Astrocyte (in vitro differentiated cells and primary cell): ENCODE measurements at places on chromosomes 12 and 14. TPM values are rescaled to one million over a fixed set of nuclear protein-coding genes. Genes with fewer than 3 reads are reported as not detected.

- no peaks in the 10 kb centered on the region for H3K36me3 ChIP-seq
- H3K27me3 ChIP-seq = no peaks in the 10 kb centered on the region
- DNase-seq = no peak
- no peak overlapping the region for H3K4me3 ChIP-seq
- no peak overlapping the region for H3K27ac ChIP-seq
Observed at GRCh38 chr14:89382487-89382886, 34.5 kb downstream of the FOXN3 start.

GRCh38 chr12:76921100-76921471, 42.3 kb upstream of the CSRP2 start:
- DNase-seq = no peak
- H3K4me3 ChIP-seq = no peak overlapping the region
- H3K27ac ChIP-seq = no peak overlapping the region
- H3K27me3 ChIP-seq = no peaks in the 10 kb centered on the region

DNA sequence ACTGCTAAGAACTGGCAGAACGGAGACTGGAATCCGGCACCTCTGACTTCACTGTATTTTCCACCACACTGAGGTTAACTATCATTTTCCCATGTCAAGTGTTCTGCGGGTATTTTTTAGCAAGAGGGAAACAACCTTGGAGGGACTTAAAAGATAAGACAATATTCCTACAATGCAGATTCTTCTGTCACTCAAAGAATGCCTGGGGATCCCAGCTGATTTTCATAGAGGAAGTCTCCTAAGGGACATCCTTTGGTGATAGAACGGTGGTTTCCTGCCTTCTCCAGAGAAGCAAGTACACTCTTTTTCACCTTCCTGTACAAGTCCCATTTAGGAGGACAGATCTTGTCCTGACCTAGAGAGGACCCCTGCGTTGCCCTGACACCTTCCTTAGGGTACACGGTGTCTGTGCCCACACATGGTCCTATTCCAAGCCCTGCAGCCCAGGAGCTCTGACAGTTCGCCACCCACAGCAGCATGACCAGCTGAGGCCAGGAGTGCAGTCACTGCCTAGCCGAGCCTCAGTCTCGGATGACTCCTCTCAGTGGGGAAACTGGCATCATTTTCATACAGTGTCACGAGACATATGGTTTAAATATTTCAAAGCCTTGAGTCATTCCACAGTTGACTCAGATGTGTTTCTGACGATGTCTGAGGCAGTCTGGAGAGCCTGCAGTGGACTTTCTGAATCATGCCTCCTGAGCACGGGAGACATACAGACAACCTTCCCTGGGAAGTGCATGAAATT, 181.3 kb upstream of the FKBP4 start:
- DNase-seq = peak; percentile 97
- H3K36me3 ChIP-seq = no peaks in the 10 kb centered on the region
- peak overlapping the region; percentile 77 for H3K27ac ChIP-seq
- no peak overlapping the region for H3K4me3 ChIP-seq
- H3K4me1 ChIP-seq = peaks cover 33% of the 10 kb centered on the region

SPPL3 gene
- total RNA-seq = 42.5 and 48.3 TPM in 2 replicates

TCL1B gene
- not detected in 2 replicates for total RNA-seq

FOXN4 gene
- total RNA-seq = not detected in 2 replicates
